Left lobe of liver (tissue), 2 donors: ENCODE measurements at places on chromosomes 2 and 18. TPM values are rescaled to one million over a fixed set of nuclear protein-coding genes. Genes with fewer than 3 reads are reported as not detected.

DNA sequence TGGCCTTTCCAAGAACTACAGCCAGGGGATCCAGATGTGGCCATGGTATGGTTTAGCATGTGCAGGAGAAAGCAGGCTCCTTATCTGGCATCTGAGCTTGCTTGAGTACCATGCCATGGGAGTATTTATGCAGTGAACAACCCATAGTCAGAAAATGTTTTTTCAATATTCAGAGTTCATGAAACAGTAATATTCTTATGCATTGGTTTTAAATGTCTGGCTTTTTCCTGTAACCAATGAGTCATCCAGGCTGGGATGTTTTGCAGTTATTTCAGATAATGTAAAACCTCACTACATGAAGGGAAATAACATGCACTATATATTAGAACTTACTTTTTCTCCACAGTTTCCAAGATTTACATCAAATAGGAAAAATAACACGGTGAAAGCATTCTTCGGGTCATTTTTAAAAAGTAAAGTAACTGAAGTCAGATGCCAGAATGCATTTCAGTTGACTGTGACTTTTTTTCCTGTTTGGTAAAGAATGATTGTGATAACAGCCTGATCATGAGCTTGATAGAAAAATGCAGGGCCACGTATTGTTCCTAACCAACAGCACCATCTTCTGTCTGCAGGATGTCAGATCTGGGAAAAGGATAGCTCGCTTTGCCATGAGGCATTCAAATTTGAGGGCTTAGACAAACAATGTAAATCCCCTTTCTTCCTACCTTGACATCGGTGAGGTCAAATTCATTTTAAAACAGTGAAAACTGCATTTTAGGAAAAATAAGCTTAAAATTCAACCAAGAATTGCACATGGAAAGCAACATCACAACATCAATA, 152.8 kb downstream of the DSC3 start:
- DNase-seq: no peak

The GPR35 gene
- total RNA-seq: 0.53 TPM

The TLX2 gene
- 0.08 TPM for total RNA-seq

The CXCR1 gene
- 0.30 TPM for total RNA-seq

- no peak for DNase-seq
Measured at GRCh38 chr2:58133395-58133794, 86.8 kb downstream of the VRK2 start.
